ENCODE measurements at places on chromosomes 7 and 10.

- no peak for DNase-seq
Observed at GRCh38 chr7:12269100-12269895, 58.2 kb downstream of the TMEM106B start.

GRCh38 chr7:101017064-101017777, 2.7 kb upstream of the MUC17 start:
- DNase-seq: peak; percentile 79

DNA sequence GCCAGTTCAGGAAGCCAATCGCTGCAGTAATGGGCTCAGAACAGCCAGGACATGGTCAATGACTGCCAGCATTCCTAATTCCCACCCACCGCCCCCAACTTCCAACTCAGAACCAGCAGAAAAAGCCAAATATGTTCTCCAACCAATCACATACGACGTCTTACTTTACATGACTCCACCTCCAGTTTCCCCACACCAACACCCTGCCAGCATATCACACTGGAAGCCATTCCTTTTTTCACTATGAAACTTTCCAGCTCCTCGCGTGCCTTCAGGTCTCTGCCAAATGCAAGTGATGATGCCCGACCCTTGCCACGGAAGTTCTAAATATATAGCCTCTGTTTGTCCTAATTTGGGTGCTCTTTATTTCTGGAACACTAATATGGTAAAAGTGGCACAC, 12.5 kb downstream of the NPS start:
- DNase-seq: no peak

DNA sequence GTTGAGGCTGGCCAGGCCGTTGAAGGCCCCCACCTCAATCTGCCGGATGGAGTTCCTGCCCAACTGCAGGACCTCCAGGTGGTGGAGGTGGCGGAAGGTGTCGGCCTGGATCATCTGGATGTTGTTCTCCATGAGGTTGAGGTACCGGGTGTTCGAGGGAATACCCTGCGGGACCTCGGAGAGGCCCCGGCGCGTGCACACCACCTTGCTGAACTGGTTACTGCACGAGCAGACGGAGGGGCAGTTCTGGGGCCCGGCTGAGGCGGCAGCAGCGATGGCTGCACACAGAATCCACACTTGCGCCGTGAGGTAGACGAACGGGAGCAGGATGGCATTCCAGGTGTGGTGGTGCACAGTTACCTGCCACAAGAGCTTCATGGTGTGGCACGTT, 979 bp downstream of the LRRC4 start:
- no peak for DNase-seq

GRCh38 chr10:8554574-8554973, 500.1 kb downstream of the GATA3 start:
- no peak for DNase-seq

GRCh38 chr10:75195035-75195763, 15.4 kb upstream of the VDAC2 start:
- peak; percentile 75 for DNase-seq

DNA sequence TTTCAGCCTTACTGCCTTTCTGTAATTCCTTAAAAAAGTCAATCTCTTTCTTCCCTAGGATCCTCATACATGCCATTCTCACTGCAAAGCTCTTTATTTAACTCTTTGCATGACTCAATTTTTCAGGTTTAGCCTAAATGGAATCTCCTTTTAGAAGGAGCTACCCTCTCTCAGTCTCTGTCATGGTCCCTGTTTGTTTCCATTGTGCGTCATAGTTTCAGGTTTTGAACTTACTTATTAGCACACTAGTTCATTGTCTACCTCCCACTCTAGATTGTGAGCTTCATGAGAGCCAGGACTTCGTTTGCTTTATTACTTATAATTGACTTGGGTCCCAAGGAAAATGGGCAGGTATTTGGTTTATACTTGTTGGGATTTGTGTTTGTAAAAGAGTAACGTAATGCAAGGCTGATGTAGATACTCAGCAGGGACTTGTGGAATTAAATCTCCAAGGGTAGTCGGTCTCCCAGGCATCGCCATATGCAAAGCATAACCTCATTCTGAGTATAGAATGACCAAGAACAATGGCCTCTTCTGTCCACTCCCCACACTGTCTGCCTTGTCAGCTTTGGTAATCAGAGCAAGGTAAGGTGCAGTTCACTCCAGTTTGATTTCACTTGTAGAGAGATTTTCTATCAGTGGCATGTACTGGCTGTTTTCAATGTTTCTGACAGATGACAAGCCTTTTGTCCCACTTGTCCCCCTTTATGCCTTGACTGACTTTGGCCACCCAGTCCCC, 252.0 kb downstream of the SORCS3 start:
- DNase-seq: no peak

- DNase-seq: peak; percentile 28
Observed at GRCh38 chr7:1716263-1717094, 46.4 kb downstream of the ELFN1 start.

GRCh38 chr7:46879783-46880182, 702.1 kb downstream of the TNS3 start:
- DNase-seq: peak; percentile 21

DNA sequence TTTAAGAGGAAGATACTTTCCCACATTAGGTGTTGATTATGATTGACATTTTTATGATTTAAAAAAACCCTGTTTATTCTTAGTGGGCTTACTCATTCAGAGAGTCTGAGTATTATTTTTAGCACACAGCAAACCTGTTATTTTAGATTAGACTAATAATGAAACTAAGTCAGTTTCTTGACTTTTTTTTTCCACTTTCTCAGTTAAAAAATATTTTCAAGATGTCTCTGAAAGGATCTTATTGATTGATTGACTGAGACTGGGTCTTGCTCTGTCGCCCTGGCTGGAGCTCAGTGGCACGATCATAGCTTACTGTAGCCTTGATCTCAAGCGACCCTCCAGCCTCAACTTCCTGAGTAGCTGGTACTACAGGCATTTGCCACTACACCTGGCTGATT, 20.4 kb upstream of the INPP5F start:
- DNase-seq: no peak

GRCh38 chr7:136728945-136729344, 139.5 kb upstream of the CHRM2 start:
- DNase-seq: no peak

DNA sequence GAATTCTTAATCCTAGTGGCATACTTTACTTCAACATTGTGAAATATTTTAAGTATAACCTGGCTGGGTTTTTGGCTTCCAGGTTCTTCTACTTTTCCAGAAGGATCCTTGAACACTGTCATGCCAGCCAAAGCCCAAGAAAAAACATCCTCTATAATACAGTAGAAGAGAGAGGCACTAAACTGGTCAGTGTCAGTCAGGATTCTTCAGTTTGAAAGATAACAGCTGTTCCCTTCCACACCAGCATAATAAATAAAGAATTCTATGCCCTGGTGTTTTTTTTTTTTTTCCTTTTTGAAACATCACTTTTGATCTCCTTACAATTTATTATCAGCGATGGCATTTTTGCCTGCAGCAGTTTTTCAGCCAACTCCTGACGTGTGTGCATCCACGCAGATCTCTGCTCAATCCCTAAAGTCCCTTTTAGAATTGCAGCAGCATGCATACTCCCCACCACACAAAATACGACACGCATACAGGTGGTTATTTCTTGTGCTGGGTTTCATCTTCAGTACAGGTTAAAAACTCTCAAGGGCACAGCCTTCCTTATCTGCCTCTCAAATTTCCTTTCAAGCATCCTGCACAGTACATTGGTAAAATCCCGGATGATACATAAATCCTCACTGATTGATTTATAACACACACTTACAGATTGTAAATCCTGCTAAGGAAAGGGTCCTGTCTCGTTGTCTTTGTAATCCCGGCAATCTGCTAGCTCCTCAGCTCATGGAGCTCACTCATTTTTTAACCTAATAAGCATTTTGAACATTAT, 100.2 kb downstream of the TPK1 start:
- DNase-seq: no peak

- DNase-seq: no peak
Observed at GRCh38 chr7:17512181-17512675, 213.8 kb downstream of the AHR start.

- no peak for DNase-seq
Observed at GRCh38 chr10:35215107-35215506, 88.5 kb downstream of the CREM start.

DNA sequence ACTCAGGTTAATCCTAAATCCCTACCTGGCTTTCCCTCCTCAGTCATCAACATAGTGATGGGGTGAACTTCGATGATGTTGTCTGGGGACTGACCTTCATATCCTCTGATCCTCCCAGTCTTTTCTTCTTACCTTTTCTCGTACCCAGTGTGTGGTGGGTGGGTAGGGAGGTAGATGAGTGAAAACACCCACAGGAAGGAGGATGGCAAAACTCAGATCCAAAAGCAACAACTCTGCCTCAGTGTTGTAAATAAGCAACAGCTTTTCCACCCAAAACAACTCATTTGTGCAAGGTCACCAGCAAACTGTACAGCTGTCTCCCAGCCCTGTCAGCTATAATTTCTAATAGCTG, 38.6 kb downstream of the VOPP1 start:
- DNase-seq: no peak

- no peak for DNase-seq
Observed at GRCh38 chr10:70358446-70358845, 24.0 kb downstream of the LRRC20 start.

DNA sequence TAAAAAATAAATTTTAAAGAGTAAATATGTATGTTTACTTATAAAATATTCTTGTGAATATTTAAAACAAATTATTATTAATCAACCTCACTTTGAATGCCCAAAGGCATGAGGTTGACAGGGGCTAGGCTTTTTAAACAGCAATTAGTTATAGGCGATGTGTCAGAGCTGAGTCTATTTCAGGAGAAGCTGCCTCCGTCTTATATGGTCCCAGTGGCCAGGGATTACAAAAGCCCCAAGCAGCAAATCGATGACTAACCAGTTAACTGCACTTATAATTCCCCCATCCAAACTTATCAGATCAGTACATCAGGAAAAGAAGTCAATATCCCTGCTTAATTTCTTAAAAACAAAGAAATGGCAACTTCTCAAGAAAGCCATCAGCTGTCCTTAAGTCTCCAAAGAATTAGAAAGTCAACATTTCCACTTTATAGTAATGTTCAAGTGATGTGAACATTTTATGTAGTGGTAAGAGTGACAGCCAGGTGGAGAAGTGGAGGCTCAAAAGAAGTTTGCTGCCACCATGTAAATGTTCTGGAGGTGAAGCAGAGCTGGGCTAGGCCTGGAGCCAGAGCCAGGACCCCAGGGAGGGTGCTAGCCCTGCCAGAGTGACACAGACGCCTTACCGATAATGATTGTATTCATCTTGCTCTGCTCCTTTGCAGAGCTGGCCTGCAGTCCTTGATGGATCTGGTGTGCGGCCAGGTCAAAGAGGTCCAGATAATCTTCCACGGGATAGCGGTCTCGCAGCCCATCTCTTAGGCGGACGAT, 51.5 kb downstream of the CHST15 start:
- peak; percentile 16 for DNase-seq

- DNase-seq: no peak
Observed at GRCh38 chr7:2452074-2452507, 24.1 kb downstream of the GRIFIN start.

- no peak for DNase-seq
Observed at GRCh38 chr10:71611709-71612422, 107.7 kb downstream of the C10orf105 start.

DNA sequence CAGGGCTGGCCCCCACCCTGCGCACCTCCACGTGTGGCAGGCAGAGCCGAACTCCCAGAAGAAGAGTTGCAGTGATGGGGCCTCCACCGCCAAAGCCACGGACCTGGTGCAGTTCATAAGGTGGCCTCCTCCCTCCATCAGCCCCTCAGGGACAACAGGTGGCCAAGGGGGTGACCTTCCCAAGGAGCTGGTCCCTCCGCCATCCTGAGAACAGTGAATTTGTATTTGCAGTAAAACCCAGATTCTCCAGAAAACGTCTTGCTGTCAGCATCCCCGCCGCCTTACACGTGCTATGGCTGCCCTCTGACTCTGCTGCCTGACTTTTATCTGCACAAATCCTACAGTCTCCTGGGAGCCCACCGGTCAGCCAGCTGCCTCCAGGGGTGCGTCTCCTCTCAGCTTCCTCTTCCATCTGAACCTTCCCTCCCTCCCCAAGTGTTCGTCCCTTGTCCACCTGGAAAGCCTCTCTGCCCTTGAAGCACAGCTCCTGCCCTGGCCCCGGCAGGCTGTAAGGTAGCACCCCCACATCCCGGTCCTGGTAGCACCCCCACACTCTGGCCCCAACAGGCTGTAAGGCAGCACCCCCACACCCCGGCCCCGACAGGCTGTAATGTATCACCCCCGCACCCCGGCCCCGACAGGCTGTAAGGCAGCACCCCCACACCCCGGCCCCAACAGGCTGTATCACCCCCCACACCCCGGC, 311.8 kb downstream of the PTPRN2 start:
- no peak for DNase-seq

DNA sequence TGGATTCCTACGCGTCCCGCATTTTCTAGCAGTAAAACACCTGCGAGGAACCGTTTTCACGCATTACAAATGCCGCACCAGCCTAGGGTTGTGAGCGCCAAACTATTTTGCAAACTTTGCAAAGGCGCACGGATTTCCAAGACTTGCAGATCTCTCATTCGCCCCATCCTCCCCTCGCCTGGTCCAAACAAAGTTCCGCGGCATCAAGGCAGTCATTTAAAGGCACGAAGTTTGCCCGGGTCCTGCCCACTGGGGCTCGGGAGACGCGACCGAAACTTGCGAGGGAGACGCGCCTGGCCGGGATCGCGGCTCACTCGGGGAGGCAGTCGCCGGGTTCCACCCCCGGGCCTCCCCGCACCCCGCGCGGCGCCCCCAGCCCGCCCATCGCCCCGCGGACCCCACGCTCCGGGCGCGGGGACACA, 613 bp downstream of the USP6NL start:
- DNase-seq: peak; percentile 45

DNA sequence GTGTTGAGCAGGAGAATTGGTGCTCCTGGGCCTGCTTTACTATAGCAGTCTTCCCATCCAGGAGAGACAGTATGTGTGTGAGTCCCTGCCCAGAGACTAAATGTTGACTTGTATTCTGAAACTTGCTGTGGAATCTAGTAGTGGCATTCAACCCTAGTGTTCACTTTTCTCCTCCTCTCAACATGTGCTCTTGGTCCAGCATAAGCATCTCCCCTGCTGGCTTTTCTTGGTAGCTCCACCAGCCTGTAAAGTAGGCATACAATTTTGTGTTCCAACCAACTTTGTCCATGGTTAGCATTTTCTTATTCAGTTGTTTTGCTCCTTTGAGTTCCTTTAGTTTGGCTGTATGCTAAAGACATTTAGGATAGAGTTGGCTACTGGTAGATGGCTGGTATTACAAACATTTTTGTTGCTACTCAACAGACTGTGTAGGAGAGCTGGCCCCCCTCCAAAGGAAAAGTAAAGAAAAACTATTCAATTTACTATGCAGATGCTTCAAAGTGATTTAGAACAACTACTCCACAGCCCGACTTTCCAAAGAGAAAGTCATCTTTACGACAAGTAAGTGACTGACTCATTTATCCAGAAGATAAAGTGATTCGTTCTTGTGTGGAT, 46.0 kb downstream of the ASB4 start:
- DNase-seq: no peak

- DNase-seq: peak; percentile 20
Observed at GRCh38 chr7:143892527-143893300, 9.3 kb downstream of the TCAF1 start.

GRCh38 chr7:32611201-32612099, 116.2 kb downstream of the AVL9 start:
- DNase-seq: peak; percentile 32

Data from fibroblast of the aortic adventitia (primary cell).